ENCODE measurements at places on chromosomes 3 and 15.
A peak's percentile ranks its signal among the peaks of the same experiment; 100 is the strongest.

GRCh38 chr3:51887620-51888019, 12.2 kb upstream of the IQCF5 start:
- no peak for DNase-seq

DNA sequence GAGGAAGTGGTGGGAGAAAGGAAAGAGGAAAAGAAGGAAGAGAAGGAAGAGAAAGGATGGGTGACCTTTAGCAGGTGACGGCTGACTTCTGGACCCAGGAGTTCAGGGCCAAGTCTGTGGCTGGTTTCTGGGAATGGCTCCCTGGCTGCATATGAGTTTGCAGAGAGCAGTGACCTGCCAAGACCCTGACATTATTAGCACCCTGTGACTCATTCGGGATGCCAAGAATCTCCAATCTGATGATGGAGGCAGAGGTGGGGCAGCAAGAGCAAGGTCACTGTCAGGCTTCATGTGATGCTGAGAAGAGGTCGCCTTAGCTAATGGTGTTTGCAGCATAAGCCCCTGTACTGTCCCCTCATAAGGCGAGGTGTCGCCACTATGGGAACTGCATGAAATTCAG, 42.6 kb downstream of the MYZAP start:
- no peak for DNase-seq

DNA sequence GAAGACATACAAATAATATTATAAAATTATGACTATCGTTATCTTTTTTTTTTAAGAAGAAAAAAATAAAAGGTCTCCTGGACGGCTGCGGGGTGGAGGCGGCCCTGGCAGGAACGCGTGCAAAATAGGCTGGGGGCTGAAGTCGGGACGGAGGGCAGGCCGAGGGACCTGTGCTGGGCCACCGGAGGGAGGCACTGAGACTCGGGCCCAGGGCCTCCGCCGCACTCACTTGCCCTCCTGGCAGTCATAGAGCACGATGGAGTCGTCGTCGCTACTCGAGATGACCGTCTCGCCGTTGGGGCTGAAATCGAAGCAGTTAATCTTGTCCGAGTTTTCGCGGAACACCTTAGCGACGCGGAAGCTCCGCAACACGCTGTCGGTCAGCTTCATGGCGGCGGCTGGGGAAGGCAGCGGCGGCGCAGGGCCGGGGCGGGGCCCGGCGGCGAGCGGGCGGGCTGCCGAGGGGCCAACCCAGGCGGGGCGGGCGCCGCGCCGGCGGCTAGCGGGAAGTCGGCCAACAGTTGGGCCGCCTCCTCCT, 408 bp downstream of the WDR82 start:
- DNase-seq, result peak; percentile 62

DNA sequence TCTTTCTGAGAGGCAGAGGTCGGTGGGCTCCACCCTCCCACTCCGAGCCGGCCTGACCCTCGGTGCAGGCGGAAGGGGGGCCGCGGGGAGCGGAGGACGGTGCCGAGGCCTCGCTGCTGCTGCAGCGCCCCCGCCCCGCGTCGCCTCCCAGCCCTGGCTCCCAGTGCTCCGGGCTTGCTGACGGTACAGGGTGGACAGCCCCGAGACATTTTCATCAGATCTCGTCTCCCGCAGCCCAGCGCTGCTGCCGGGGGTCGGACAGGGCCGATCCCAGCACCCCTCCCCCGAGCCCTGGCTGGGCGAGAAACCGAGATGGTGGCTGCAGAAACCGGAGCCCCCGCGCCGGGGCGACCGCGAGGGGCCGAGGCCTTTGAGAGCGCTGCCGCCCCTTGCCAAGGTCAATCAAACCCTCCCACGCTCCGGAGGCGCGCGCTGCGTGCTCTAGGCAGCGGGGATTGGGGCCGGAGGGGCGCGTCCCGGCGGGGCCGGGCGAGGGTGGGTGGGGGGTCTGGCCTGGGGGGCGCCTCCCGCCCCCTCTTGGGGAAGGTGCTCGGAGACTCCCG, 42.5 kb downstream of the EPHB3 start:
- no peak for DNase-seq

- DNase-seq, result no peak
Observed at GRCh38 chr15:42210696-42211095, 2.6 kb upstream of the VPS39 start.

DNA sequence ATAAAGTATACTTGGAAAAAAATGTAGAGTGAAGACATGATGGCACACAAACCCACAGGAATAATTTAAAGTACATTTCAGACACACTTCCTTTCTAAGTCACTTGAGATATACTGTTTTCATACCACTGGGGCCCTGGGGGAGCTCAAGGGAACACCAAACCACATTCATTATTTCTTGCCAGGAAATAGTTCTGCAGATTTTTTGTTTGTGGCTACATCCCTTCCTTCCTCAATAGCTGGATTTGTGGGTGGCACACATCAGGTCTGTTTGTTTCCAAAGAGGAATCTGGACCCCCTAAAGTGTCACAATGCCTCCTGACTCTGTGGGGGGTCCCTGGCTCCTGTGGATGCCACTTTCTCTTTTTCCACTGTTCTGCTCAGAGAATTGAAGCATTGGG, 153.5 kb upstream of the COL8A1 start:
- DNase-seq, result no peak

DNA sequence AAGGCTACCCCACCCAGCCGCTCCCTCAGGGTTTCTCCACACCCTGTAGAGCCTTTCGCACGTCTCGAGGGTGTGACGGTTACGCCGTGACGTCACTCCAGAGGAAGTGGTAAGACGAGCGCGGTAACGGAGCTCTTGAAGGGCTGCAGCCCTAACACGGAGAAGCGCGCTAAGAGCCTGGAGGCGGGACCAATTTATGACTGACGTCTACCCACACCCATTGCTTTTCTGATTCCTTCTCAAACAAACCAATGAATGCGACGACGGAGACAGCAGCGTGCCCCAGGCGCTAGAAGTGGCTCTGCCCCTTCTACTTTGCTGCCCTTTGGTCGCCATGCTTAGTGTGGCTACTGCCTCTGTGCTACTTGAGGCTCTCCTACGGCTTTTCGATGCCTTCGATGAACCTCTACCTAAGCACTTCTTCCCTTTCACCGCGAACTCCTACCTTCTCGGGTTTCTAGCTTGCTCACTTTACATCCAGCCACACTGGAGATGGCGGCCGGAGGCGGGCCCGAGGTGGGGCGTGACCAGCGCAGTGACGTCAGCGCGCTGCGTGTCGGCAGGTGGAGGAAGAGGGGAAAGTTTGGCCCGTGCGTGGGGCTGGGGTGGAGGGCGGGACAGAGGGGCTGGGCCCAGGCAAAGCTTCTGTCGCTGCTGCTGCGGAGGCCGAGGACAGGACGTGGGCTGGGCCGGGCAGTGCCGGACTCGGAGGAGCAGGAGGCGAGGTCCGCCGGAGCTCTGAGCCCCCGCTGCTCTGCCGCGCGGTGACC, at the start of gene OXSR1:
Gene OXSR1, plus strand, starts transcription at position 586 of the 770 bp plus-strand sequence. CDS start 340 bp downstream, outside the sequence.
- DNase-seq, result peak; percentile 95

DNA sequence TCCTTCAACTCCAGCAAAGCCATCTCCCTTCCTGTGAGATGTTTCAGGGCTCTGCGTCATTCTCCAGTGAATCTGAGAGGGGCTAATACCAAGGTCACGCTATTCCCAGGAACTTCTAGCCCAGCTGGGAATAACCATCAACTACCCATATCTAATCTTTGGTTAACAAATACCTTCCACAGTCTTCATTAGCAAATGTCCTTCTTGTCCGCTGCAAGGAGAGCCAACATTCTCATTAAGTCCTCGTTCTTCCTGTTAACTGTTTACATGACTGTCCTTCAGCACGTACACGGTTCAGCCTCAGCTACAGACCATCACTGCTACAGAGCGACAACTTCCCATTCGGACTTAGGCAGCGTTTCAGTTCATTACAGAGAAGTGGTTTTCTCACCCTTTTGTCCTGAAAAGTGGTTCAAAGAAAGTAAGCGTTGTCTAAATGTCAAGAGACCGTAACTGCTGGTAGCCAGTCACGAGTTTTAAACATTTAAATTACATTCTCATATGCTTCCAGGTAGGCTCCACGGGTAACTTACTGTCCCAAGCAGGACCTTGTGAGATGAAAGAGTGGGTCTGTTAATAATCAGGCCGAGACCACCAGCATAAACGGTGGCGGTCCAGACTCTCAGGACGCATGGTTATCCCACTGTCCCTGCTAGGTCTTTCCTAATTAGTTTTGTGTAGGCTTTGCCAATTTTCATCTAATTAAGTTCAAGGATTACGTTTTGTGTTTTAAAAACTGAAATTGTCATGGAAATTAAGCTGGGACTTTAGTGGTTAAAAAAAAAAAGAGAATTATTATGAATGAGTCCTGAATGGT, 63.8 kb downstream of the CHSY1 start:
- no peak for DNase-seq

DNA sequence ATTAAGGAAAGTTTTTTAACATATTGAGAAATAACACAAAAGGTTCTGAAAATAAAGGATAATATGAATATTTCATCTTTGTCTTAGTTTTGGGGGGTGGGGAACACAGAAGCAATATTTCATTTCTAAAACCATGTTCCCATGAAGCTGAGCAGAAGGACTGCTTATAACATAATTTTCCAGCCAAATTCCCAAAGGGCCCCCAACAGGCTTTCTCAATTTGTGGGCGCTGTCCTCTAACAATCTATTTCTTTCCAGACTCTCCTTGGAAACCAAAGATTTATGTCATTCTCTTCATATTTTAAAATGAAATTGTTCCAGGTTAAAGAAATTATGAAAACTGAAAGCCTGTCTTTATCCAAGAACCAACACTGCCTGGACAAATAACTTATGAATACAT, 273.5 kb downstream of the ZBTB20 start:
- no peak for DNase-seq

- no peak for DNase-seq
Observed at GRCh38 chr3:38542401-38543298, 46.5 kb downstream of the EXOG start.

DNA sequence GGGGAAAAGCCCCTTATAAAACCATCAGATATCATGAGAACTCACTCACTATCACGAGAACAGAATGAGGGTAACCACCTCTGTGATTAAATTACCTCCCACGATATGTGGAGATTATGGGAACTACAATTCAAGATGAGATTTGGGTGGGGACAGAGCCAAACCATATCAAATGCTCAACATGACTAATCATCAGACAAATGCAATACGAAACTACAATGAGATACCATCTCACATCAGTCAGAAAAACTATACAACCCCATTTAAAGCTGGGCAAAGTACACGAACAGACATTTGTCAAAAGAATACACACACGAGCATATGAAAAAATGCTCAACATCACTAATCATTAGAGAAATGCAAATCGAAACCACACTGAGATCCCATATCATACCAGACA, 67.7 kb downstream of the SCAPER start:
- no peak for DNase-seq

GRCh38 chr15:81011593-81011992, 10.9 kb downstream of the TLNRD1 start:
- DNase-seq, result no peak

GRCh38 chr15:35622641-35623340, 76.8 kb upstream of the DPH6 start:
- no peak for DNase-seq

DNA sequence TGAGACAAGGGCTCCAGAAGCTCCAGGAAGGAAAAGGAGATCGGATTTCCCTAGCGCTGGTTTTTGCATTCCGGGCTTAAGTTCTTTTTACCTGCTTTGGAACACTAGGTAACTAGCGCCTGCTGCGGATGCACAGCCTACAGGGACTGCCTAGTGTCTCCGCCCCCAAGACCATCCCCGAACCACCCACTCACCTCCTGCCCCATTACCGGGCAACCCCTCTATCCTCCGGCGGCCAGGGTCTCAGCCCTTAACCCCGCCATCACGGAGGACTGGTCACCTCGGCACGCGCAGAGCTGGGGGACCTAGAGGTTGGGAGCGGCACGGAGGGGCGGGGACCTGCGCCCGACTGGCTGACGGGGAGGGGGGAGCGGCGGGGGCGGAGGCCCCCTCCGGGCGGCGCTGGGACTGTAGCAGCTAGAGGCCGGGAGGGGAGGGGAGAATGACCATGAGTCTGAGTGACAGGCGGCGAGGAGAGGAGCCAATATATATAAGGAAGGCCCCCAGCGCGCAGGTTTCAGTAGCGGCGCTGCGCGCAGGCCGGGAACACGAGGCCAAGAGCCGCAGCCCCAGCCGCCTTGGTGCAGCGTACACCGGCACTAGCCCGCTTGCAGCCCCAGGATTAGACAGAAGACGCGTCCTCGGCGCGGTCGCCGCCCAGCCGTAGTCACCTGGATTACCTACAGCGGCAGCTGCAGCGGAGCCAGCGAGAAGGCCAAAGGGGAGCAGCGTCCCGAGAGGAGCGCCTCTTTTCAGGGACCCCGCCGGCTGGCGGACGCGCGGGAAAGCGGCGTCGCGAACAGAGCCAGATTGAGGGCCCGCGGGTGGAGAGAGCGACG, at the start of gene DLL4:
Gene DLL4, plus strand, starts transcription at position 520 of the 839 bp plus-strand sequence. CDS start 329 bp downstream, outside the sequence.
- peak; percentile 28 for DNase-seq

- DNase-seq, result peak; percentile 79
Observed at GRCh38 chr3:23944861-23945662, at the start of gene NR1D2. NR1D2 (plus strand) TSS chr3:23945286; CDS start chr3:23945579, 293 bp downstream.

DNA sequence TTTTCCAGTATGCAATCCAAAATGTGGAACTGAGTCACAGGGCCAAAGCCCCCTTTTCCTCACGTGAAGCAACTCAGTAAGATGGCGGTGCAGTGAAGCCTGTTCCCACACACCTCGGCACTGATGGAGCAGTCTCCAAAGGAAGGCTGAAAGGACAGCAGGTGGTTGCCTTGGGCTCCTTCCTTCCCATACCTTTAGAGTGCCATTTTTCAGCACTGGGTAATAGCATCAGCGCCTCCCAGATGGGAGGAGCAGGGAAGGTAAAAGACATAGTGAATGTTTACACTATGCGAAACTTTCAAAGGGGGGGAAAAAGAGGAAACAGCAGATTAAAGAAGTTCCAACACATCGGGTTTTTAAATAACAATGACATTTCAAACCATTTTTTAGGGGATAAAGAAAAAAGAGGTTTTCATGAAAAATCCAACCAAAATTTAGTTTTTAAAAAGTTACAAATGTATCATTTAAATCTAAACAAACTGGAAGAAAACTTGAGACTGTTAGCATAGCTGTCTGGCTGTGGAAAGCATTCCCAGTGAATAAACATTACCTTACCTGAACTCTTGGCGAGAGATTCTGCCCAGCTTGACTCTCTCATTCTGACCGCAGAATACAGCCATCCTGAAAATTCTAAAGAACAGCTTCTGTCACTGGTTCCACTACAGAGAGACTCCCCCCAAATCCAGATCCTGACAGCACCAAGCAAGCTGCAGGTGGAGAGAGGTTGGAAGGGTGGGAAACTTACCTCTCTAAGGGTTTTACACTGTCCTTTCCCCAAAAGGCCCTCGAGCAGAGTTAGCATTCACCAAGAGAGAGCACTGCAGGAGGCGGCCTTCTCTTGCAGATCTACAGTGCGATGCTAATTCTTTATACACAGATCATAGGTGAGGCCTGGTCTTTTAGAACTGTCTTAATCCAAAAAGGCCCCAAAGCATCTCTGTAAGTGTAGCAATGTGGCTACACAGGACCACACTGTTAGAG, 32.6 kb downstream of the ABCC5 start:
- no peak for DNase-seq
